Gastroesophageal sphincter (tissue), 4 donors: ENCODE measurements at places on chromosomes 4 and X.

DNA sequence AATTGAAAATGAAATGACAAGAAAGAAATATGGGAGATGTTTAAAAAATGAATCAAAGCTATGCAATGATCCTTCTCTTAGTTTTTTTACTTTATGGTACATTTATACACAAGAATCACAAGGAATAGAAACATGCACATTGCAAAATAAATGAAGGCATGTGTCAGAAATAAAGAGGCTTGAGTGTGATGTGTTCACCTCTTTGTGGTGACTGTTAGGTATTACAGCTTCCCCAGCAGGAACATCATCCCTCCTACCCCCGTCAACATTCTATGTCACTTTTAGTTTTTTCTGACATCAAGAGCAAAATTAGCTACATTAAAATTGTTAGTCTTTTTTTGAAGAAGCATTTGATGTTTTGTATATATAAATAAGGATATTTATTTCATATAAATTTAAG is 214.8 kb downstream of the SLC4A4 start:
- no peak for ATAC-seq

DNA sequence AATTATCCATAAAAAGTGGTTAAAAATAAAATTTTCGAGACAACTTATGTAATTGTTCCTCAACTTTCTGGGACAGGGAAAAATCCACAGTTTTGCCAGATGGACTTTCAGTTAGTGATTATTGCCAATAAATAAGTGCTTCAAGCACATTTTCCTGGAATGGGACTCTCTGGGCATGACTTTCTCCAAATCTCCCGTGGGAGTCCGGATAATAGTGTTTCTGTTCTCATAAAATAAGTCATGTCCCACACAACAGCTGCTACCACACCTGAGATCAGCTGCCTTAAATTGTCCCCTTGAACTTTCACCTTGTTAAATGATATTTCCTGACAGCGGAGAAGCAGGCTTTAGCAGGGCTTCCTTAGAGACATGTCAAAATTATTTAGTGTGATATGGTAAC is 133.4 kb upstream of the NAP1L5 start:
- ATAC-seq: no peak

- no peak for ATAC-seq
These were observed 19.8 kb downstream of the BEX3 start for GRCh38 chrX:103396186-103396585.

DNA sequence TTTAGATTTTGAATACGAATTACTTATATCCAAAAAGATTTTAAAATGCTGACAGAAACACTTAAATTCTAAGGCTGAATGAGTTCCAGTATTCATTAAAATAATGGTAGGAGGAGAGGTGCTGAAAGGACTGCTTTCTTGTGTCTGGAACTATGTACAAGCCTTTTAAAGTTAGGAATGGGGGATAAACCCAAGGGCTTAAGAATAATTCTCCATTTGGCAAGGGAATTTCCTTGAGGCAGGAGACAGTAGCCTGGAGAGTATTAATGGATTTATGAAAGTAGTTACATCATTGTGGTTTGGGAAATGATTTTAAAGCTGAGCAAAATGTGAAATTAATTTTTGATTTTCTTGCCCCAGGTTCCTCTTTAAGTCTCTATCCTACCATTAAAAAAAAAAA is 266.5 kb upstream of the KCNIP4 start:
- no peak for ATAC-seq

- ATAC-seq: no peak
These were observed 89.9 kb downstream of the EFHC2 start for GRCh38 chrX:44253575-44253942.

GRCh38 chrX:54357414-54358377 is at the start of gene WNK3:
Gene WNK3, minus strand, starts transcription at chrX:54358046.
- ATAC-seq: peak; percentile 93

- no peak for ATAC-seq
These were observed 7.3 kb upstream of the CCNI start for GRCh38 chr4:77082886-77083608.

- no peak for ATAC-seq
These were observed 99.1 kb upstream of the AFAP1 start for GRCh38 chr4:8038719-8039251.

- no peak for ATAC-seq
These were observed 28.6 kb upstream of the NAF1 start for GRCh38 chr4:163195247-163195765.

DNA sequence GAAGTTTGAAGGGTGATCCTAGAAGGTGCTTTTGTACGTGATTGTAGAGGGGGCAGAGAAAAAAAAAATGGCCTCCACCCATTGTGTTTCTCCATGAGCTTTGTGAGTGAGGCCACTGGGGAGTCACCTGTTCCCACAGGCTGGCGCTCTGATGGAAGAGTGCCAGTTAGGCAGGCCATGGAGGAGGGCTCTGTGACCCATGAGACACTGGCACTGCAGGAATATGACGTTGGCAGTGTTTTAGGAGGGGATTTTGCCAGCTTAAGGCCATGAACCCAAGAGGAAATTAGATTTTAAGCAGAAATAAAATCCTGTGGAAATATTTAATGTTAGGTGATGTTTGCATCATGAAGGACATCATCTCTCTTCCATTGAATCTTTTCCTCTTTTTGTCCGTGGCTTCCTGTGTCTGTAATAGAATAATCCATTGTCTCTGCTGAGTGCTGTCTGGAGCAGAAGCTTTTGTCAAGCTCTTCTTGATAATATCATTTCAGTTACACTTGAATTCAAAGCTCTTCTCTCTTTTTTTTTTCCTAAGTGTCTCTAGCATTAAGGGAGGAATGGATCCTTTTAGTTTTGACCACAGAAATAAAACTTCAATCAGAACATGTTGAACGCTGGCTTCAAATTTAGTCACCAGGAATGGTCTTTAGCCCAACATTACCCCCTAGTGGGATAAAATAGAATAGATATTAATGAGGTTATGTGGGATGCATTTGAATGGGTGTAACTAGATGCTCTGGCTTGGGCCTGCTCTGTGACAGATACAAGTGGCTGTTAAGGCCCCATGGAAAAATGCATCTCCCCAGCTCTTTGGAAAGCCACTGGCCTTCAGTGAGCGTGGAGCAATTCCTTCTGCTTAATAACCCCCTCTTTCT is 41.0 kb upstream of the UCP1 start:
- ATAC-seq: peak; percentile 39
